ENCODE measurements at places on chromosomes 4 and X. TPM values are rescaled to one million over a fixed set of nuclear protein-coding genes. Genes with fewer than 3 reads are reported as not detected.

TMEM35A gene
- polyA plus RNA-seq, result 0.07 TPM

MXD4 gene
- 11.1 TPM for polyA plus RNA-seq

RBM41 gene
- 3.5 TPM for polyA plus RNA-seq

CITED1 gene
- 0.16 TPM for polyA plus RNA-seq

RPS3A gene
- 2,395 TPM for polyA plus RNA-seq

- peak; percentile 82 for DNase-seq
These were observed 2535.1 kb downstream of the ARAP2 start for GRCh38 chr4:33709247-33709646.

DNA sequence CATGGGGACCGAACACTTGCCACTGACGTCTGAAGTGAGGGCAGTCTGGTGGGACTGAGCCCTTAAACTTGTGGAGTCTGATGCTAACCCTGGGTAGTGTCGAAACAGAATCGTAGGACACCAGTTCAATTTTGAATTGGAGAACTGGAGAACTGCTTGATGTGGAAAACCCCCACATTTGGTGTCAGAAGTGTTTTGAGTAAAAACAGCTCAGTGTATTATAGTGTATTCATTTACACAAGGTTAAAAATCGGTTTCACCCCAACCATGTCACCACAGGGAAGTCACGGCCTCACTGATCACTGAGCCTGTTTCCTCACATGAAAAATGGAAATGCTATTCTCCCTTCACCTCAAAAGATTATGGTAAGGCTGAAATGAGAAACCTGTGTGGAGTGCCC, 21.9 kb downstream of the PIN4 start:
- DNase-seq, result no peak

- no peak for DNase-seq
These were observed 49.4 kb downstream of the RHOH start for GRCh38 chr4:40246011-40246900.

DNA sequence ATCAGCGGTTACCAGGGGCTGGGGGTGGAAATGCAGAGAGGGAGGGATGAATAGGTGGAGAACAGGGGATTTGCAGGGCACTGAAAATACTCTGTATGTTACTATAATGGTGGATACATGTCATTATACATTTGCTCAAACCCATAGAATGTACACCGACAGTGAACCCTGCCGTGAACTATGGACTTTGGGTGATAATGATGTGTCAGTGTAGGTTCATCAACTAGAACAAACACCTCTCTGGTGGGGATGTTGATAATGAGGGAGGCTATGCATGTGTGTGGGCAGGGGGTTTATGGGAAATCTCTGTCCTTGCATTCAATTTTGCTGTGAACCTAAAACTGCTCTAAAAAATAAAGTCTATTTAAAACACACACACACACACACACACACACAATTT, 11.5 kb downstream of the HPSE start:
- no peak for DNase-seq

- no peak for DNase-seq
These were observed 110.4 kb downstream of the AMELX start for GRCh38 chrX:11403631-11404030.

DNA sequence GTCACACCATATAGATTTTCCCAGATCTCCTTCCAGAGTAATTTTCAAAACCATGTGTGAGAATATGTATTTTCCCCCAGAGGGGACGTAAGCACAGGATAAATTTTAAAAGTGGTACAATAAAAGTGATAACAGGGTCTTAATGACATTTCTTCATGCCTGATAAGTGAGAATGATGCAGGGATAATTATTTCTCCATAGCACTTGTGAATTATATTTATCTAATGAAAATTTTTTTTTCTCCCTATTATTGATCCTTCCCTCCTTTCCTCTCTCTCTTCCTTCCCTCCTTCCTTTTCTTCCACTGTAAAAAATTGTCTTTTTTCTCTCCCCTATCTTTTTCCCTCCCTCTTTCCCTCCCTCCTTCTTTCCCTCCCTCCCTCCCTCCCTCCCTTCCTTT, 17.0 kb upstream of the TRPC3 start:
- no peak for DNase-seq

GRCh38 chrX:118614150-118614549, 113.3 kb upstream of the IL13RA1 start:
- no peak for DNase-seq

DNA sequence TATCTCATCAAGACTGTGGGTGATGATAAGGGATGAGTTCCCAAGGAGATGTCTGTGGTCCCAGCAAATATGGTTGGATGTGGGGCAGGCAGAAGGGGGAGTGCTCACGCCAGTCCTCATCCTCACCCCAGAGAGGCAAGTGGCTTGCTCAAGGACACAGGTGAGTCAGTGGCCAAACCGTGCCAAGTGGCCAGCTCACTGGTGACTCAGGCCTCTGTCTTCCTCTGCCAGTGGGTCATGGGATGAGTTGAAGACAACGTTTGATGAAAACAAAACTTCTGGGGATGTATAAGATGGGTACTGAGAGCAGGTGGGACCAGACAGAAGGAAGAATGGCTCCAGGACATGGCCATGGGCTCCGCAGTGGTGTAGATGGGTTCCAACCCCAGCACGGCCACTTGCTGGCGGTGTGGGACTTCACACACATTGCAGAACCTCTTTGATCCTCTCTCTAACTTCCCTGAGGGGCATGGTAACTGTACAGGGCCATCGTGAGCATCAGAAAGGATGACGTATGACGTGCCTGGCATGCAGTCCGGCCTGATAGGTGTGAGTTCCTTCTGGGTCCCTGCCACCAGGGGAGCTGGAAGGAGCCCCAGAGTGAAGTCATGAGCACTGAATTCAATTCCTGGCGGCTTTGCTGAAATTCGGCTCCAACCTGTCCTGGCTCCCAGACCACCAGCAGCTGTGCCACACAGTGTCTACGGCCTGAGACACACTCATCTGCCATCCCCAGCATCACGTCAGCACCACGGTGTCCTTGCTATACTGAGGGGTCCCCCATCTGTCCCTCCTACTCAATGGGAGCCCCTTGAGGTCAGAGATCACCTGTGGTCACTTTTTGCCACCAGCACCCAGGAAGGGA, 41.3 kb upstream of the GPR78 start:
- peak; percentile 71 for DNase-seq

- no peak for DNase-seq
These were observed 8.3 kb upstream of the BCOR start for GRCh38 chrX:40105835-40106675.

DNA sequence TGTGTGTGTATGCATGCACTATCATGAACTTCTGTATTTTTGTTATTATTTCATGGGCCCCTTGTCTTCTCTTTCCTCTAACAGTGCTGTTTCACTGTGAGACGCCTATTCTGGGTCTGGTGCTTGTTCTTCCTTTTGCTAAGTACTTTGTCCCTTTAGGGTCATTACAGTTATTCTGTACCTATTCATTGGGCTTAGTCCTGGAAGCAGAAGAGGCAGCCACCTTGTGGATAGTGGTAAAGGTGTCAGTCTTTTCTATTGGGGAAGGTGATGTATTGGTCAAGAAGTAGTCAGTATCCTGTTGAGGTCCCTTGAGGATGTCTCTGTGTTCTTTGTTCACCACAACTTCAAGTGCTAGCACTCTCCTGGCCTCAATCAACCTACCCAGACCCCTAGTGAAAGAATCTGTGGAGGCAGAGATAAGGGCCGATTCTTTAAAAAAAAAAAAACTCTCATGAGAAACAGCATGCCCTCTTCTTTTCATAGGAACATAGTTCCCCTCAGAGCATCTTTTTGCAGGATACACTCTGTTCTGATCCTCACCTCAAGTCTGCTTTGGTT, 593.8 kb downstream of the SPRY1 start:
- DNase-seq, result no peak

DNA sequence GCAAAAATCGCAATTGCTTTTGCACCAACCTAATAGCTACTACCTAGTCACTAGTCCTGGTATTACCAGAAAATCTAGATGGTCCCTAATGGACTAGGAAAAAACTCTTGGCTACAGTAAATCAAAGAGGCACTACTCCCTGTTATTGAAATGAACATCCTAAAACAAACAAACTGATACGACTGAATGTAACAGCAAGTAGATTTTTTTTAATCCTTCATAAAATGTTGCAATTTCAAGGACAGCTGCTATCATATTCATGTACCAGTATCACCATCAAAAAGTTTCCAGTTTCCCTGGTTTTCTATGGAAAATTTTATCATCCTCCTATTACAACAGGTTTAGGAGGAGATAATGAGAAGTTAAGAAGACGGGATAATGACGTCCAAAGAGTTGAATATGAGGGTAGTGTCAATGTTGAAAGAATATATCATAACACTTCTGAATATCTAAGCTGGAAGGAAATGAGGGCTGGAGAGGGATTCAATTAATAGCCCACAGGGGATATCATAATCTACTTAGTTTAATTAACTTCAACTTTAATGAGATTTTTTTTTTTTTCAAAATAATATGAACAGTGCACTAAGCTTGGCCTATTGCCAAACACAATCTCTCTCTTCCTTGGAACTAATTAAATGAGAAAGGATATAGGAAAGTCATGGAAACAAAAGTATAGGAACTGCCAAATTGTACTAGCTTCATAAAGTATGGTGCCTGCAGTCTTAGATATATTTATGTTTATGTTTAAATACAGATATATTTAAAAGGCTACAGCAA, 94.8 kb upstream of the SMIM10 start:
- no peak for DNase-seq

DNA sequence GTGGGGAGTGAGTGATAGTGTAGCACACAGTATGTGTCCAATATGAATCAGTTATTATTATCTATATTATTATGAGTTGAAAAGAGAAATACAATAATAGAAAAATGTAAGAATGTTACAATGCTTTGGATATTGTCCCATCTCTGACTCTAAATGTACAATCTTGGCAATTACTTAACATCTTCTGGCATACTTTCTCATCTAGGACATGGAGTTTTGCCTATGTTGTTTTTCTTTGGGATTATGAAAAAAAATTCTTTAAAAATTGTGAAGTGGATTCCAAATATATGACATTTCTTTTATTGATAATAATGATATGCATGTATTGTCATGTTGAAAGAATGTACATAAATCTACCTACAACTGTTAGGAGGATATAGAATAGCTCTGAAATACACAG, 84.1 kb downstream of the TBCK start:
- no peak for DNase-seq

DNA sequence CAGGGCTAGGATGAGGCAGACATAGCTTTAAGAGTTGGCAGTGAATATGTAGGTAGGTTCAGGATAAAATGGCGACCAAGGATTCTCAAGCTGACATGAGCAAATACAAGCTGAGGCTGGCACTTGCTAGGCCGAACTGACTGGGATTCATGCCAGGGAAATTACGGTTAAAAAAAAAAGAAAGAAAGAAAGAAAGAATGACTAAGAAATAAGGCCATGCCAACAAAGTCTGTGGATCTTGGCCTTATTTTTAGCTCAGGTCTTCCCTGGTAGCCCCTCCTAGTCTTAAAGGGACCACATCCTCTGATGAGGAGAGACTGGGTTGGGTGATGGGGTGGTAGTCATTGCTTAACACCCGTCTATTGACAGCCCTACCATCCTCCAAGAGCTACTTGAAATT, 64.4 kb upstream of the KLHL13 start:
- DNase-seq, result peak; percentile 37

GRCh38 chrX:64698317-64698716, 277.9 kb downstream of the ZC4H2 start:
- no peak for DNase-seq

DNA sequence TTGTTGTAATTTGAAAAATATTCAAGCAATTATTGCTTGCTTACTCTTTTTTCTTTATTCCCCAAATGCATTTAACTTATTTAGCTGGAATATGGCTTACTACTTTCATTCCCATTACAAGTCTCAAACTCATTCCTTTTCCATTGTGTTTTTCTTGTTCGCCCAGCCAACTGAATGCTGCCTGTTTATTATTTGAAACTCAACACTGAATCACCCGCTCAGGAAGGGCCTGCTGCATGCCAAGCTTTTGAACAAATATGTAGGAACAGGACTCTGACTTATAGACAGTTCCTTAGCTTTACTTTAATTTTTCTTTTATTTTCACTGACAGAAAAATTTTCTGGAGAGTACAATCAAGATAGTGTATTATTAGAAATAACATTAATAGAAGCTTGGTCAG, 12.9 kb downstream of the PCDH18 start:
- DNase-seq, result no peak

- peak; percentile 52 for DNase-seq
These were observed 2.9 kb upstream of the ATOH1 start for GRCh38 chr4:93825551-93826216.

GRCh38 chrX:43005561-43005960, 227.6 kb upstream of the PPP1R2C start:
- DNase-seq, result no peak

GRCh38 chrX:148185631-148186030, 204.5 kb downstream of the FMR1NB start:
- no peak for DNase-seq

GRCh38 chrX:46572340-46572936, 1.1 kb upstream of the CHST7 start:
- no peak for DNase-seq

DNA sequence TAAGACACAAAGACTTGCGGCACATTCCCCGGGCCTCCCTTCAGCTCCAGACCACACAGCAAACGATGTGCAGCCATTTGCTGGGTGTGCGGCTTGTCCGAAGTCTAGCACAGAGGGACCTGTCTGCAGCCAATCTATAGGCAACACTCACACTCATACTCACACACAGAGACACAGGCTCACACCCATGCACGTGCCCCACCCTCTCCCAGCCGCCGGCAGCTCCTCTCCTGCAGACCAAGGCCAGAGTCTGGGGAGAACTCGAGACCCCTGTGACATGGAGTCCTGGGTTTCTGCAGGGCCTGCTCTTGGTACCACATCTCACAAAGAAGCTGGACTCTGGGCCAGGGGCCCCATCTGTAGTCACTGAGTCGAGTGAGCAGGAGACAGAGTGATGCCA, 245.4 kb upstream of the PSAPL1 start:
- no peak for DNase-seq

All from foreskin keratinocyte (primary cell).